ENCODE measurements at places on chromosomes 2 and 18.

DNA sequence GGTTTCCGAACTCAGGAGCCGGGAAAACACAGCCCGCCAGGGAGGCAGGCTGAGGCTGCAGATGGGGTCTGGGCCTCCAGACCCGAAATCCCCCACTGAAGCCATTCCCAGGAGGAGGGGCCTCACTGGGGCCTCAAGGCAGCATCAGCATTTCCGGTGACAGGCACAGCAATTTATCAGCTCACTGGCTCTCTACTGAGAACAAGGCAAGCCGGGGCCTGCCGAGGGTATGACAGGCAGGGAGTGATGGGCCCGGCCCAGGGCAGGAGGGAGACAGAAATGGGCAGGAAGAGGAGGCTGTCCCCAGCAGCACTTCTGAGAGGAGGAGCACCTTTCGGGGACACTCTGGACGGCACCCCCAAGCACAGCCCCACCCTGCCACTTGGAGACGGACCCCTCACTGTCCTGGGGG is 12.5 kb downstream of the SDC1 start:
- peak; percentile 72 for DNase-seq

- DNase-seq = no peak
These were observed 109.8 kb upstream of the FZD5 start for GRCh38 chr2:207879536-207879935.

- DNase-seq = no peak
These were observed 57.3 kb downstream of the CCDC195 start for GRCh38 chr2:224658780-224659405.

GRCh38 chr2:218823196-218823855 is 8.3 kb downstream of the PRKAG3 start:
- DNase-seq = no peak

- DNase-seq = no peak
These were observed 264.6 kb upstream of the TRIB2 start for GRCh38 chr2:12452185-12452584.

GRCh38 chr2:120406566-120406965 is 60.6 kb downstream of the INHBB start:
- no peak for DNase-seq

- DNase-seq = no peak
These were observed 419 bp upstream of the GPR55 start for GRCh38 chr2:230925443-230925878.

DNA sequence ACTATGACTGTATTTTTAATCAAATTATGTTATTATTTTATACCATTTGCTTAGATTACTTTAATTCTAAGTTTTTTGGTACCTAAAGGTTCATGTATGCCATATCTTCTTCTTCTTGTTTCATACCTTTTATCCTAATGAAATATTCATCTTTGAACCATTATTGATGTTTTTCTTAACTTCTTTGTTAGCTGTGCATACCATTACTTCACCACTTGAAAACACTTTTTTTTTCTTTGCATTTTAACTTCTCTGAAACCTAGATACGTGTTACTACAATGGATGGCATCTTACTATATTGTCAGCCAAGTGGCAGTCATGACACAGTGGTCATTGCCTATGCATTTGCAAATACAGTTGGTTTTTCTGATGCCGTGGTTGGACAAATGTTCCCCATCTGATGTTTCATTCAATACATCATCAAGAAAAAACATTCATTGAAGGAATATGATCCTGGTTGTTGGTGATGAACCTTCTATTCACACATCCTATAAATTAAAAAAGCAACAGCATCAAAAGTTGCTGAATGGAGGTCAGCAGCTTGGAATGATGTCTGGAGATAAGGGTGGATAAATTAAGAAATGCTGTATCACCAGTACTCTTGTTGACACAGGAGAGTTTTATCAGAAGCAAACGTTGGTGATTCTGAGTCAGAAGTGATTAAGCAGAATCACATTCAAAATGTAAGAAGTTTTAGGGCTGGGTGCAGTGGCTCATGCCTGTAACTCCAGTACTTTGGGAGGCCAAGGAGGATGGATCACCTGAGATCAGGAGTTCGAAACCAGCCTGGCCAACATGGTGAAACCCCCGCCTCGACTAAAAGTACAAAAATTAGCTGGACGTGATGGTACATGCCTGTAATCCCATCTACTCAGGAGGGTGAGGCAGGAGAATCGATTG is 7.4 kb downstream of the IL36A start:
- no peak for DNase-seq

DNA sequence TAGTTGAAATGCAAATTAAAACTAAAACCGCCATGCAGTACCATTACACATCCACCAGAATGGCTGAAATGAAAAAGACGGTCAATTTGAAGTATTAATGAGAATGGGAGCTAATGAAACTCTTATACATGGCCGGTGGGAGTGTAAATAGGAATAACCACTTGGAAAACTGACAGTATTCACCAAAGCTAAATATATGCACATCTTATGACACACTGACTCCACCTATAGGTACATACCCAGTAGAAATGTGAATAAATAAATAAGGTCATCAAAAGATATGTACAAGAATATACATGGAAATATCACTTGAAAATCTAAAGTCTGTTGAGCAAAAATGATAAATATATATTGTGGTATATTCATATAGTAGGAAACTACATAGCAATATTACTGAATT is 57.7 kb downstream of the CWC22 start:
- no peak for DNase-seq

GRCh38 chr2:43417300-43417699 is 178.5 kb downstream of the THADA start:
- DNase-seq = no peak

DNA sequence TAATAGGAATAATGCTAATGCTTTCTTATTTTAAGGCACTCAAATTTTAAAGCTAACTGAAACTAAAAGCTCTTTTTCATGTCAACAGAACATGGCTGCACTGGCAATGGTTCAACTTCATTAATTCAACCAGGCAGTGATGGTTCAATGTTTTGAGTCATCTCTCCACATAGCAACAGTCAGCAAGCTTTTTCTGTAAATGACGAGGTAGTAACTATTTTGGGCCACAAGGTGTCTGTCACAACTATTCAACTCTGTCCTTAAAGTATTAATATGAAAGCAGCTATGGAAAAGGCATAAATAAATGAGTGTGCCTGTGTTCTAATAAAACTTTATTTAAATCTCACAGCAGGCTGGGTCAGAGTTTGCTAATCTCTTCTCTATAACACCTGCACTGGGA is 1425.6 kb upstream of the PIK3C3 start:
- no peak for DNase-seq

DNA sequence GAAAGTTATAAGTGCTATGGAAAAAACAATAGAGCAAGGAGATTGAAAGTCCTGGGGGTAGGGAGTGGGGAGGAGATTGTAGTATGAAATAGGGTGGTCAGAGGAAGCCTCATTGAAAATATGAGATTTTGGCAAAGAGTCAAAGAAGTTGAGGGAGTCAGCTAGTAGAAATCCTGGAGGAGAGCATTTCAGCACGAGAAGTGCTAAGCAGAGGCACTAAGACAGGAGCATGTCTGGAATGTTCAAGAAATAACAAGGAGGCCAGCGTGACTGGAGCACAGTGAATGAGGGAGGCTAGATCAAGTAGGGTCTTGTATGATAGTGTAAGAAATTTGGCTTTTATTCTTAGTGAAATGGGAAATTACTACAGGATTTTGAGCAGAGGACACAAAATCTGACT is 2.1 kb upstream of the TSPYL6 start:
- DNase-seq = no peak

DNA sequence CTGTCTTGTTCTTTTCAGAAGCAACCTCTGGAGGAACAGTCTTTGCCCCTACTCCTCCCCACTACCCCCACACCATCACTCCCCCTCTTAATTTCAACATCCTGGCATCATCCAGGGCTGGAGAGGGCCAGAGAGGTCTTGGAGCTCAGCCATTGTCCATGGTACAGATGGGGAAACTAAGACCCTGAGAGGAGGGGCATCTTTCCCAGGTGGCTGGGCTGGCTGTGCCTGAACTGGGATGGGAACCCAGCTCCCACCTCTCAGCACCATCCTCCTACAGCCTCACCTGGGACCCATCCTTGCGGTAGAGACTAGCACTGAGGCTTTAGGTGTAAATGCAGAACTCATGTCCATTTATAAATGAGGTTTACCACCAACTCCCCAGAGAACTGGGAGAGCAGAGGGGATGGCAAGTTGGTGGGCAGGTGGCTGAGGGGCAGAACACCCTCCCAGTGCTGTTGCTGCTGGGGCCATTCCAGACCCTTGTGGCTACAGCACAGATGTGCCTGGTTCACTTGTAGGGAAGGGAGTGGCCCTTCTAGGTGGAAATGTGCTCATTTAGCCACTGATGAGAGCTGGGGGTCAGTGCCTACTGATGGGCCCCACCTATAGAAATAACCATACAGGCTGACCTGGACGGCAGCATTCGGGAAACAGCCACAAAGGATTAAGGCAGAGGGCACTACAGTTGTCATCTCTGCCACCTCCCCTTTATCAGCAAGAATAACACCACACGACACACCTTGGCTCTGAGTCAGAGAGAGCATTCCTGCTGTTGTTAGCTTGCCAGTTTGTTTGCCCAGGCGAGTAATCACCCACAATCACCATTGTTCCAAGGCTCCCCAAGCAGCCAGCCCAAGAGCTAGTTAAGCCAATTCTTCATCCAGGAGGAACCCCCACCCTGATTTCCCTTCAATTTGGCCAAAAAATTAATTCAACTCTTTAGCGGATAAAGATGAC is 2.1 kb downstream of the MLPH start:
- no peak for DNase-seq

GRCh38 chr2:71671895-71672825 is 218.8 kb downstream of the DYSF start:
- DNase-seq = peak; percentile 71

- no peak for DNase-seq
These were observed 300.6 kb downstream of the NAPG start for GRCh38 chr18:10826400-10826799.

- peak; percentile 86 for DNase-seq
These were observed 139.6 kb downstream of the TRABD2A start for GRCh38 chr2:84741182-84741822.

GRCh38 chr2:201411421-201411820 is 39.8 kb downstream of the TRAK2 start:
- no peak for DNase-seq

DNA sequence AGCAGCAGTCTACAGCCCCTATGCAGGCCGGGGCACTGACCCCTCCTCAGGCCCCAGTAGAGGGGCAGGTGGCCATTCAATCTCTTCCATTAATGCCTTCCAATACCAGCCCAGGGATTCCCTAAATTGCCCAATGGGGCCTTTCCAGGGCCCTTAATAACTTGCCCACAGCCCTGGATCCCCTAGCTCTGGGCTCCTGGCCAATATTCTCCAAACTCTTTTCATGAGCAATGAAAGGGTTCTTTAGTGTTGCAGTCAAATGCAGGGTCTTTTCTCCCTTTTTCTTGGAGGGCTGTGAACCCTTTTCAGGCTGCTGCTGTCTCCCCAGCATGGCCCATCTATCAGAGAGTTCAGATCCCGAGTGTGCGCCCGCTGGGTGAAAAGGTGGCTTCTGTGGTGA is 41.3 kb upstream of the SLC1A4 start:
- no peak for DNase-seq

DNA sequence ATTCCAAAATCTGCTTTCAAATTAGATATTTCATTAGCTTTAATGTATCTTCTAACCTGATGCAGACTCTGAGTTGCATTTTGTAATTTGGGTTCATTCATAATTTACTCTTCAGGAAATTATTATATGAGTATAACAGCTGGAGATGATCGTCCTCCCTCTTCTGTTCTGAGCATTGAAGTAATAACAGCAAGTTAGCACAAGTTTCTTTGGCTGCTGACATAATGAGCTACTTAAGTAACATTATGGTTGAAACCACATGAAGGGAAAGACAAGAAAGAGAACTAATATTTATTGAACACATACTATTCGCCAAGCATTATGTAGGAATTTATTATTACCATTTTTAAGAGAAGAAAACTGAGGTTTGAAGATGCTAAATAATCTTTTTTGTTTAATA is 75.1 kb downstream of the CPO start:
- DNase-seq = no peak

Data from ELF-1 (cell line).